ENCODE measurements at places on chromosomes 2 and 18.

DNA sequence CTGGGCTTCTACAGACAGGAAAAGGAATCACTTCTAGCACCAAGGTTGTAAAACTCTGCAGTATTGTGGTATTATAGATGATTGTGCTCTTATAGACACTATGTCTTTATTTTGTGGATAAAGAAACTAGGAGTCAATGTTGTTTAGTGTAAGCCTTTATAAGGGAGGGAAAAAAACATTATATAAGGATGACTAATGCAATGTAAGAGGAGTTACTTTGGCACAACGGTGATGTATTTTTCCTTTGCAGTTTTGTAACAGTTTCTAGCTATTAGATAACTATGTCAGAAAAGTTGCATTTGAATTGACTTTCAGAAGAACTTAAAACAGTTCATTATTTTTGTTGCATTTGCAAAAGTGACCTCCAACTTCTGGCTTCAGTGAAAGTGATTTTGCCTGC is 545.4 kb downstream of the CCDC85A start:
- no peak for DNase-seq

DNA sequence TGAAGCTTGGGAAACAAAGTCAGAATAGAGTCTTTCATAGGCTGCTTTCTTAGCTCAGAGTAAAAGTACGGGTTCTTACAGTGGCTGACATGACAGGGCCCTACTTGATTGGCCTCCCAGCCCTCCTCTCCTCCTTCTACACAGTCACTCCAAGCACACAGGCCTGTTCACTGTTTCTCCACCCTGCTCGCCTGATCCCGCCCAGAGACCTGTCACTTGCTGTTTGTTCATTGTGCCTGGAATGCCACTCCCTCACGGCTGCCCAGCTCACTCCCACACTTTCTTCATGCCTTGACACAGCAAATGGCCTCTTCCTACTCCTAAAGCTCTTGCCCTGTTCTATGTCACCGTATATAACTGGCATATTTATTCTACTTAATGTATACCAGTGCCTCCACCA is 104.8 kb downstream of the MAP4K4 start:
- no peak for DNase-seq

GRCh38 chr2:96374211-96374951 is 38.8 kb downstream of the NCAPH start:
- DNase-seq, result peak; percentile 98

DNA sequence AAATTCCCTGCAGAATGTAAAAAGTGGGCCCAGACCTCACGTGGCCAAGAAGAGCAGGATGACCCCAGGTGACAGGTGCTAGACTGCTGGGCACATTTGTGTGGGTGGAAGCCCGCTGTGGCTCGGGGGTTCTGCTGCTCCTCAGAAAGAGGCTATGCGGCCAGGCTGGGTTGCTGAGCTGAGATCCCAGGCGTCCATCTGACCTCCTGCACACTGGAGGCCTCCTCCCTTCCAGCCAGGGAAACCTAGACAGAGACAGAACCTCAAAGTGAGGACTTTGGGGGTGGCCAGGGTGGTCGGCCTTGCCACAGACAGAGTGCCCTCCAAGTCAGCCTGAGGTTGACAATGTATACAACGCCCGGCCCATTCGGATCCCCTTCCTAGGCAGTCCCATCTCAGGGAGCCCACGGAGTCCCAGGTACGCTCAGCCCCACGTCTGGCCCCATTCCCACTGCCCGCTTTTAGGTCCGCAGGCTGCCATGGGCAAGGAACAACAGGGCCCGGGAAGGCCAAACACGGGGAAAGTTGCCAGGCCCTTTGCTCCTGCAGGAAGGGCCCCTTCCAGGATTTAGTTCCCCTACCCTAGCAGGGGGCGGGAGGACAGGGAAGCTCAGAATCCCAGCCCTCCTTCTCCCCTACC is 75.6 kb downstream of the KIAA2012 start:
- DNase-seq, result no peak

- peak; percentile 3 for DNase-seq
Measured at GRCh38 chr2:23940718-23941620, 706 bp downstream of the UBXN2A start.

- DNase-seq, result no peak
Measured at GRCh38 chr18:13989199-13989598, 73.9 kb upstream of the MC2R start.

- DNase-seq, result no peak
Measured at GRCh38 chr2:104856086-104856972, 2.4 kb downstream of the POU3F3 start.

DNA sequence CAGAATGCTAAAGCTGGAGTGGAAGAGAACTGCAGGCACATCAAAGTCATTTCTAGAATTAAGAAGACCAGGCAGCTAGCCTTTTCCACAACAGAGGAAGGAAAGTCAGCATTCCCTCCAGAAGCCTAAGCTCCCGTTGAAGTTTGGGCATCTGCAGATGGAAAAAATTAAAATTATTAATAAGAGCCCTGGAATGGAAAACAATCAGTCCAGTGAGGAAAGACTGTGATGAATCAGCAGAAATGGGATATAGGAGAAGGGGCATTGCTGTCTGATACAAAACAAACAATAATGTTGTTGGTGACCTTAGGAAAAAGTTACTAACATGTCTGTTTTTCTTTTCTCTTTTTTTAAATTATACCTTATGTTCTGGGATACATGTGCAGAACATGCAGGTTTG is 450.7 kb upstream of the SLC14A2 start:
- no peak for DNase-seq

DNA sequence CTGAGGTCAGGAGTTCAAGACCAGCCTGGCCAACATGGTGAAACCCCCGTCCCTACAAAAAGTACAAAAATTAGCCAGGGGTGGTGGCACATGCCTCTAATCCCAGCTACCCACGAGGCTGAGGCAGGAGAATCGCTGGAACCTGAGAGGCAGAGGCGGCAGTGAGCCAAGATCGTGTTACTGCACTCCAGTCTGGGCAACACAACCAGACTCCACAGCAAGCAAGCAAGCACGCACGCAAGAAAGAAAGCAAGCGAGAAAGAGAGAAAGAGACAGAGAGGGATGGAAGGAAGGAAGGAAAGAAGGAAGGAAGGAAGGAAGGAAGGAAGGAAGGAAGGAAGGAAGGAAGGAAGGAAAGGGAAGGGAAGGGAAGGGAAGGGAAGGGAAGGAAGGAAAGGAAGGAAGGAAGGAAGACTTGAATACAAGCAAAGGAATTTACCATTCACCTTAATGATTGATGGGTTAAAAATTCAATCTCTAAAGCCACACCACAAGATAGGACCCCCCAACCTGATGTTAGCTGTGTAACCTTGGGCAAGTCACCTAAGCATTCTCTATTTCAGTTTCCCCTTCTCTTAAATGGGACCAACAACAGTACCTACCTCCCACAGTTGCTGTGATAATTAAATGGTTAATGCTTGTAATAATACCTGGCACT is 181.7 kb downstream of the ATAD2B start:
- no peak for DNase-seq

DNA sequence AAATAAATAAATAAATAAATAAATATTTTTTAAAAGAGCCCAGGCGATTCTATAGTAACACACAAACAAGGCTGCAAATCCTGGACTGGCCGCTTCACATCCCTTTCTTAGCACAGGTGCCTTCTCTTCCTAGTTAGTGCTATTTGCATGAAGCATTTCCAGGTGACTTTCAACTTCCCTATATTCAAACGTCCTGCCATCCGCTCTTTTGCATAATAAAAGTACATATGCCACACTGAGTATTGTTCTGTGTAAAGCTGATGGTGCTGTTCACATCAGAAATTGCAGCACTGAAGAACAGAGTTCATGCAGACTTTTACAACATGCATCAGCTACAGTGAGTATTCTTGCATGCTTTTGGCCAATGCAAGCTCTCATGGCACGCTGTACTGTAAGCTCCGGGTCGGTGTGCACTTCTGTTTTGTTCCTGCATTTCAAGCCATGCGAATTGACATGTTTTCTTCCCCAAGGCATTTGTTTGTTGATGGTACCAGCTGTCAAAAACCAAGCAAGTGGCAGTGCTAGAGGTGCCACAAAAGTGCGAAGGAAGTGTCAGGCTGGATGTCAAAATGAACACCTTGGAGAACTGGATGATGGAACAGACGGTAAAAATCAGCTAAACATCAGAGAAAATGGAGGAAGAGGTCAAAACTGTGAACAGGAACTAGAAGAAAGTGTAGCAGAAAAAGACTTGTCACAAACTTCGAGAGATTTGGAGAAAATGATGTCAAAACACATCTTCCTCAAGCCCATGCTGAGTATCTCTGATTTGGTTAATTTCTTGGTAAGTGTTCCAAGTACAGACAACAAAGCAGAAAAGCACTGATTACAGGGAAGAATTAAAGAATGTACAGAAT is 25.5 kb upstream of the CEP68 start:
- no peak for DNase-seq

DNA sequence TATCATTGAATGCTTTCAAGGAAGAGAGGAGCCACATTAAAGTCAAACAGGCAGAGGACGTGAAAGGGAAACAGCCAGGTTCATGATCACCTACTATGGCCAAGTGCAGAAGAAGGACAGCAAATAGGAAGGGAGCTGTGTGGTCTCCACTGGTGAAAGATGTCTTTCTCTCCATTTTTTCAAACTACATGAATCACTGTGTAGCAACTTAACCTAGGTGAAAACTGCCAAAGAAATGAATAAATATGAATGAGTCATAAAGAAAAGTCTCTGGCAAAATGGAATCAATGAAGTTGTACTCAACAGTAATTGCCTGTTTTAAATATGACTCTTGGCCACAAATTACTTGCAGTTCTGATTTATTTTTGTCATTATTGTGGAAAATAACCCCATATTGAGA is 452.6 kb upstream of the PKDCC start:
- DNase-seq, result no peak

DNA sequence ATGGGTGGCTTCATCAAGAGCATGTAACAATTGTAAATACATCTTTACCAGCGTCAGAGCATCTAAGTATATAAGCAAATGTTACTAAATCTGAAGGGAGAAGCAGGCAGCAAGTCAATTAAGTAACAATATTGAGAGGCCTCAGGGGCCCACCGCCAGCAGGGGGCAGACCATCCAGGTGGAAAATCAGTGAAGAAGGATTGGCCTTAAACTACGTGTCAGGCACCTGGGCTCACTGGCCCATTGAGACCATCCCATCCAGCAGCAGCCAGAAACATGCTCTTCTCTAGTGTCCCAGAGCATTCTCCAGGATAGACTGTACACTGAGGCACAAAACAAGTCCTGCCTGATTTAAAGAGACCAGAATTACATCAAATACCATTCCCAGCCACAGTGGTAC is 96.2 kb upstream of the SNTG2 start:
- DNase-seq, result peak; percentile 23

DNA sequence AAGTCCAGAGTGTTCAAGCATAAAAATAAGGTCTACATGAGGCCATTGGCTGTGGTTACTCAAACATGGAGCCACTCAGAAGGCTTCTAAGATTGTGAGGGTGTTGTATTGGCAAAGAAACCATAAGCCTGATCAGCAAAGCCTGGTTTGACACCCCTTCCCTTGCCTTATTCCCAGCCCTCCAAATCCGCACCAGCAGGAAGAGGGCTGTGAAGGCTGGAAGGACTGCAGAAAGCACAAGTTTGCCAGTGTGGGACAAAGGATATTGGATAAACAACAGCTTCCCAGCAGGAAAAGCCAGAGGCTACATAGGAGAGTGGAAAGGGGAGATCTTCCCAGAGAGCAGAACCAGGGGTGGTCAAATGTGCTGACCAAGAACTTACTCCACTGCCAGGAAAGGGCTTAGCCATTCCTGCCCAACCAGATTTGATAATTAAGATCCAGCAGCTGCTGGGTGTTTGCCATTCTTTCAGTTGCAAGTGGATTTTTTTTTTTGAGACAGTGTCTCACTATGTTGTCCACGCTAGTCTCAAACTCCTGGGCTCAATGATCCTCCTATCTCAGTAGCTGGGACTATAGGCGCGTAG is 1.5 kb upstream of the PRKAG3 start:
- no peak for DNase-seq

GRCh38 chr2:240530181-240530580 is 27.6 kb downstream of the ANKMY1 start:
- DNase-seq, result no peak

DNA sequence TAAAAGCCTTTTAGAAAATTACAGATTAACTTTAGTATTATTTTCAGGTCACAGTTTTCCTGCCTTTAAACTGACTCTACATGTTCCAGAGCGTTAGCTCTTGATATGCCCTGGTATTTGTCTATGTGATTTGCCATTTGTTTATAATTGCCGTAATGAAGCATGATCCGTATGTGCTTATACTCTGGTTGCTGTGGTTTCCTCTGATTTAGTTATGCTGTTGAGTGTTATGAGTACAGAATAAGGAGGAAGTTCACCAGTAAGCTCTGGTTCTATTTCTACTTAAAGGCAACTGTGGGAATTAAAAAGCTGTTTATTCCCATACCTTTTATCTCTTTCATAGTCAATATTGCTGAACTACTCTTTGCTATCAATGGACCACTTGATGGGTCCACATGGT is 123.5 kb downstream of the OSBPL6 start:
- no peak for DNase-seq

DNA sequence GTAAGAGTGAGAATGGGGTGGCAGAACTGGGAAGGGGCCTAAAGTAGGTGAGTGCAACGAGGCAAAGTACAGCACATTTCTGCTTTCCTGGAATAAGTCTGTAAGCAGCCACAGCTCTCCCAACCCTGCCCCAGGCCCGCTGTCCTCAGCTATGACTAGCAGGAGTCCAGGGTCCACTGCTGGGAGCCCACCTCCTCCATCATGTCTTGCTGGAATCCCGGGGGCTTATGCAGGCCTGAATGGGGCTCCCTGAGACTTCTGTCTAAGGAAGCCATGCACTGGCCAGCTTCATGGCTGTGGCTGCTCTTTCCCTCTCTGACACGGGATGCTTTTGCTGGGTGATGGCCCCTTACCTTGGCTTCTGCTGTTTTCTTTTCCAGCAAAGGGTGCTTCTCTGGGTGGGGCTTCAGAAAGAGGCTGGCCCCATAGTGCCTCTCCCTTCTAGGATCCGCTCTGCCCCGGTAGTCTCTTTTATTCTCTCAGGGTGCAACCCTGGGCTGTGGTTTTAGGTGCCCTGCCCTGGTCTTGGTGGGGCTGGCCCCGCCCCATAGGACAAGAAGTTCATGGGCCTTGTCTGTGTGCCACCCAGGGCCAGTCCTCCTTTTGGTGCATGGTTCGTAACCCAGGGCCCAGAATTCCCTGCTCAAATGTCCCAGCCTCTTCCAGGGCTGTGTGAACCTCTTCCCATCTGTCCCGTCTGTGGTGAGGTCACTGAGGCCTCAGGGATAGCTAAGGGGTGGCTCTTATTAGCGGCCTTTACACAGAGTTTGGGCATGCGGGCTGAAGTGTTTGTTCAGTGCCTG is 33.8 kb upstream of the POLE4 start:
- DNase-seq, result no peak
